ENCODE measurements at places on chromosomes 5 and 9.

- peak; percentile 64 for DNase-seq
Observed at GRCh38 chr5:72015103-72015548, 92.1 kb upstream of the MAP1B start.

DNA sequence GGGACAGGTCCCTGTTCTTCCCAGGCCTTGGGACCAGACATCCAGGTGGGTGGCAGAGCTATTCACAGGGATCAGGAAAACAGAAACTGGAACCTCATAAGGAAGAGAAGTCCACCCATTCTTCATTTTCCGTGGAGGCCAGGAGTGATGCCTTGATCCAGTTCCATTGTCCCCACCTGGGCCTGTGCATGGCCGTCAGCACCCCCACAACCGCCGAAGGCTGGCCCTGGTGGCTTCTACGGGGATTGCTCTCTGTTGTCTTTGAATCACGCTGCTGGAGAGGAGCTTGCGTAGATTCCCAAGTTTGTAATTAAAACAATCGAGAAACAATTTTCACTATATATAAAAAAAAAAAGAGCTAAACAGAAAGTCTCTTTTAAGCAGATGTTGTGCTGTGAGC lies 134.4 kb downstream of the MVB12B start:
- no peak for DNase-seq

GRCh38 chr5:59517926-59518585 lies 375.5 kb downstream of the PDE4D start:
- DNase-seq = no peak

GRCh38 chr9:136520053-136520540 lies 25.8 kb downstream of the NOTCH1 start:
- DNase-seq = no peak

GRCh38 chr5:17898766-17899165 lies 264.5 kb downstream of the TAF11L14 start:
- no peak for DNase-seq

GRCh38 chr9:131649646-131650045 lies 90.2 kb downstream of the RAPGEF1 start:
- no peak for DNase-seq

DNA sequence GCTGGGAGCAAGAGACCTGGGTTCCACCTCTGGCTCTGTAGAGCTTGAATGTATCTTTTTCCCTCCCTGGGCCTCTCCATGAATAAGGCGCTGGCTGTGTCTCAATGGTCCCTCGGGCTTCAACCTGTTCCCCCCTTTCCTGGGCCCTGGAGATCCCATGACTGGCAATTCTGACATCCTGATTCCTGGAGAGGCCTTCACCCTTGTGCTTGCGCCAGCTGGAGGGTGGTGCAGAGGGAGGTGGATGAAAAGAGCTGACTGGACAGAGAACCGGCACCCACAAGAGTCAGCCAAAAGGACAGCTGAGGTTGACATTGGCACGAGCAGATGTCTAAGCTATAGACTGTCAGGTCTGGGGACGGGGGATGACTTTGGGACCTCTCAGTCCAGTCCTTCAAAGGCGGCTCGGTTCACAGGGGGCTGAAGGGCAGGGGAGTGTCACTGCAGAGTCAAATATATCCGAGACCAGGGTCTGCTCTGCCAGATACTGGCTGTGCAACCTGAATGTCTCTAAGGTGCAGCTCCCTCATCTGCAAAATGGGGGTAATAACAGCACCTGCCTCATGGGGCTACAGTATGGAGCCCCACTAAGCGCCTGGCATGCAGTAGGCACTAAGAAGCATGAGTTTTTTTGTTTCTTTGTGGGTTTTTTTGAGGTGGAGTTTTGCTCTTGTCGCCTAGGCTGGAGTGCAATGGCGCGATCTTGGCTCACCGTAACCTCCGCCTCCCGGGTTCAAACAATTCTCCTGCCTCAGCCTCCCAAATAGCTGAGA lies 13.8 kb downstream of the DNM1 start:
- peak; percentile 70 for DNase-seq

- DNase-seq = no peak
Observed at GRCh38 chr5:9540791-9541190, 5.1 kb downstream of the SEMA5A start.

DNA sequence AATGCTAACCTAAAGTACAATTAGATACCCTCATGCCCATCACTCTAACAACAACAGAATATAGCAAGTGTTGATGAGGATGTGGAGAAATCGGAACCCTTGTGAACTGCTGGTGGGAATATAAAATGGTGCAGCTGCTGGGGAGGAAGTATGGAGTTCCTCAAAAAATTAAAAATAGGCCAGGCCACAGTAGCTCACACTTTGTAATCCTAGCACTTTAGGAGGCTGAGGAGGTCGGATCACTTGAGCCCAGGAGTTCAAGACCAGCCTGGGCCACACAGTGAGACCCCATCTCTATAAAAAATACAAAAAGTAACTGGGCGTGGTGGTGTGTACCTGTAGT lies 18.0 kb upstream of the MRNIP start:
- DNase-seq = no peak

DNA sequence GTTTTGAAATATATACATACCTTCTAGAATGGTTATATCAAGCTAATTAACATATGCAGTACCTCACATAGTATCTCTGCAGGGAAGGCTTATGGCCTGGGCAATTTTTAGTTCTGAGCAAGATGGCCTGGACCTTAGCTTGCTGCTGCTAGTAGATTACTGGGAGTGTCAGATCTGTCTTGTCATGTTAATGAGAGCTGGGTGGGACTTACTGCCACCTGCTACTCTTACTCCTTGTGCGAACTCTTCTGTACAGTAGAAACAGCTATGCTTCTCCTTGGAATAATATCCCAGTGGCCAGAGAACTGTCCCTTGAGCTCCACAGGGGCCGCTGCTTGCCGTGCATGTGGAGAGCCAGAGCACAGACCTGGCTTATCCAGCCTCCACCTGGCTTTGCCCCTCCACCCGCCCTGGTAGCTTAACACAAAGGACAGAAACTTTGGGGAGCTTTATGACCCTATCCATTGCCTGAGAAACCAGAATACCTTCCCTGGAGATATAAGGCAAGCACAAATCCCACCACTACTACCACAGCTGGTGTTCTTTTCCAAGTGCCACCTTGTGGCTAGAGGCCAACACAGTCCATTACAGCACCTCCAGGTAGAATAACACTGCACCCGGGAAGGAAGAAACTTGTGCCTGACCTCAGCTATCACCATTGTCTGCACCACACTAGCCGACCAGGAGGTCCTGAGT lies 74.4 kb upstream of the RUSC2 start:
- DNase-seq = no peak

GRCh38 chr9:34291023-34291422 lies 38.0 kb downstream of the KIF24 start:
- DNase-seq = no peak

DNA sequence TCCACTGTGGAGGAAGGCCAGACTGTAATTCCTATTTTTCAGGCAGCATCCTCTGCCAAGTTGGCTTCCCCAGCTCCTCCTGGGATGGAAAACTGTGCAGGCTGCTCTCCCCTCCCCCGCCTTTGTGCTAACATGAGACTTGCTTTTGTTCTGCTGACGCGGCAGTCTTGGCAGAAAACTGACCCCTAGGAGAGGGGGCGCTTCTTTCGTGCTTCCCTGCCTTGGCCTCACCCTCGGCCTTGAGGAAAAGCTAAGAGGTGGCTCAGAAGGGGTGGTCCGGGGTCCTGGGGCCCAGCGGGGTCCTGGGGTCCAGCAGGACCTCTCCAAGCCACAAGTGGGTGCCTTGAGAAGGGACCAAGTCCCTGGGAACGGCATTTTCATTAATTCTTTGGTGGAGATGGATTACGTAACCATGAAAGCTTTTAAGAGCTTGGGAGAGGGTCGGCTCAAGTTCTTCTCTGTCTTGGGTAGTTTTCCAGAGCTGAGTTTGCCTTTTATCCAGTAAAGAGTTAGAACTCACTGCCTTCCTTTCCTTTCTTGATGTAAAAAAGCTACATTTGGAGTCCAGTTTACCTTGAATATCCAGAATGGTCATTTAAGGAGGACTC lies 51.0 kb downstream of the SH3PXD2B start:
- DNase-seq = no peak

DNA sequence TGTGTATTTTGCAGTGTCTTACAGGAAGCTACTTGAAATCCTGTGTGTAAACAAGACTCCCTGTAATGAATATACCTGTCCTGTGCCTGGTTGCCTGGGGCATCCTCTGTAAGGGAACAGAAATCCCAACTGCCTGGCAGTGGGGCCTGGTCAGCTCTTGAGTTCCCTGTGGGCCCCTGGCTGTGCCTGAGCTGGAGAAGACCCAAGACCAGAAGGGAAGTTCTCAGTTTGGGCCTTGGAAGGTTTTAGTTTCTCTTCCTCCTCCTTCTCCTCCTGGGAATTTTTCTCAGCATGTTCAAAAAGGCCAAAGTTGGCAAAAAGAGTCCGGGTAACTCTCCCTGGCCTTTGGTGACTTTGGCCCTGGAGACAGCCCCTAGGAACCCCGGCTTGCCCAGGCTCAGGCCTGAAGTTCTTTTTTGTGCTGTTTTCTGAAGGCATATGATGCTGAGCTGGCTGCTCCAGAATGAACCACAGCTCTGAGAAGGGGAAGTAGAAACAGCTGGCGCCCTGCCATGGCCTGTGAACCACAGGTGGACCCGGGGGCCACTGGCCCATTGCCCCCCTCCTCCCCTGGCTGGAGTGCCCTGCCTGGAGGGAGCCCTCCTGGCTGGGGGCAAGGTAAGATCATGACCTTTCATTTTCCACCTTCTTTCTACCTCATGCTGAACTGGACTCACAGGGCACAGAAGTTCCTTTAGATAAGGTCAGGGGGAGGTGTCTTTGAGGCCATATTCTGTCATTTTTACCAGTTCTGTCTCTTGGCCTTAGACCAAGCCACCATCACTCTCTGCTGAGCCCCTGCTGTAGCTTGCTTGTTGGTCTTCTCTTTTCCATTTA lies 5.8 kb downstream of the TMEM268 start:
- peak; percentile 97 for DNase-seq

- no peak for DNase-seq
Observed at GRCh38 chr5:64921386-64921785, 152.7 kb downstream of the CWC27 start.

DNA sequence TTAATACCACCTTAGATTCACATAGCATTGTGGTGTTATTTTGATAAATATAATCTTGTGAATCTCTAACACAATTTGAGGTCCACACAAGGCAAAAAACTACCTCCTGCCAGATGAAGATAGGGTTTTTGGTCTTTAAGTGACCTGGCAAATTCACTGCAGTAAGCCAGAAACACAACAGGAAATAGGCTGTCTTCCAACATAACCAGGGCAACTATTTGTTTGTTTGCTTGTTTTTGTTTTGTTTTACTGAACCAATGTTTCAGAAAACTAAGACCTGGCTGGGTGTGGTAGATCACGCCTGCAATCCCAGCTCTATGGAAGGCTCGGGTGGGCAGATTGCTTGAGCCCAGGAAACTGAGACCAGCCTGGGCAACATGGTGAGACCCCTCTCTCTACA lies 95.5 kb downstream of the USP20 start:
- no peak for DNase-seq

GRCh38 chr5:135829681-135830383 lies 4.6 kb upstream of the SLC25A48 start:
- DNase-seq = peak; percentile 86

GRCh38 chr9:85064811-85065371 lies 395.4 kb downstream of the NTRK2 start:
- DNase-seq = no peak

DNA sequence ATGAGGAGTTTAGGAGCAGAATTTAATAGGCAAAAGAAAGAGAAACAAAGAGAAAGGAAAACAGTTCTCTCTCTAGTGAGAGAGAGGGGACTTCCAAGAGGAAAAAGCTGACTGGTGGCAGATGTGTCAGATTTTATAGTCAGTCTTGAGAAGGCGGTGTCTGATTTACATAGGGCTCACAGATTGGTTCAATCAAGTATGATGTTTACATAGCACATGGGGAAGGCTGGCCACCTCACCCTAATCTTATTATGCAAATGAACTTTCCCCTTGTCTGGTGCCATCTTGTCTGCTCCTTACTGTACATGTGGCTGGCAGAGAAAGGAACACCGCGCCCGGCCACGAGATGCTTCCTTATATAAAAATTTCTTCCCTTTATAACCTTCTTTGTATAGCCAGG lies 24.7 kb downstream of the UNC13B start:
- DNase-seq = no peak

DNA sequence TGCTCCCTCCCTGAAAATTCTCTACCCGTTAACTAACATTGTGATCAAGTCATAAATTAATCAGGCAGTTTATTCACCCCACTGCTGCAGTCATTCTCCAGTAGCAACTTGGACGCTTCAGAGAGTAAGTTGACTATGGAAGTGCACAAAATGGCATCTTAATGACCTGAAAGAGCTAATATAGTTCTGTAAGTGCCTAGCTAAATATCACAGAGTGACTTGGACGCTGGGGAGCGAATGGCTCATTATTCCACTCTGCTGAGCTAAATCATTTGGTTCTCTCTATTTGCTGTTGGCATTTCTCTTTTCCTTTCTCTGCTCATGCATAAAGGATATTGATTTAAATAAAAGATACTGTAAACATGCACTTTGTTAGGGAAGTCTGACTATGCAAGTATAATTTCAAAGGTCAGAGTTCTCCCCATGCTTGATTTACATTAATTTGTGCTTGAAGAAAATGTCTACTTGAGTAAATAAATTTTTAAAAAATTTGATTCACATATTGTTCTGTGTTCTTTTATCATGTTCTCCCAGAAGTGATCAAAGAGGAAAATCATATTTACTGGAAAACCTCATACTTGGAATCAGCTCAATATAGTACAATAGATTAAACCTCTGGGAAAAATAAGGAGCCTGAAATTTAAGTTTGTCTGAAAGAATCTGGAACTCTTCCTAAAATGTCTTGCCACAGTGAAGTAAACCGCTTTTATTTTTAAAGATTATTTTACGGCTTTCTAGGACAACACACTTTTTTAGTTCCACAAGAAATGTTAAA lies 169.5 kb upstream of the HAPLN1 start:
- no peak for DNase-seq

DNA sequence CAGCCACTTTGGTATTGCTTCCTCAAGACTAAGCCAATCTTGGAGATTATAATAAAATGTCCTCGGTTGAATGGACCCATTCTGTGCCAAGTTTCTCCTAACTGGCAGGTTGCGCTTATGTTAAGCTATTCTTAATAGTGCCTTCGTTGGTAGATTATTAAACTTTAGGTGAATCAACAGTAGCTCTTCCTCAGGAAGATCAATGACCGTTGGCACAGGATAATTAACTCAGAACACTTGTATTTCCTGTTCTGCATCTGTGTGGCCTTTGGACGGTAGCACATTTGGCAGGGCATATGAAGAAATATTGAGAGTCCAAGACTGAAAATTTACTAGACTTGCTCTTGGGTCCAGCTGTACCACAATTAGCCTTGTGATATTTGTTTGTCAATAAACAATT lies 402.9 kb downstream of the MLLT3 start:
- no peak for DNase-seq

DNA sequence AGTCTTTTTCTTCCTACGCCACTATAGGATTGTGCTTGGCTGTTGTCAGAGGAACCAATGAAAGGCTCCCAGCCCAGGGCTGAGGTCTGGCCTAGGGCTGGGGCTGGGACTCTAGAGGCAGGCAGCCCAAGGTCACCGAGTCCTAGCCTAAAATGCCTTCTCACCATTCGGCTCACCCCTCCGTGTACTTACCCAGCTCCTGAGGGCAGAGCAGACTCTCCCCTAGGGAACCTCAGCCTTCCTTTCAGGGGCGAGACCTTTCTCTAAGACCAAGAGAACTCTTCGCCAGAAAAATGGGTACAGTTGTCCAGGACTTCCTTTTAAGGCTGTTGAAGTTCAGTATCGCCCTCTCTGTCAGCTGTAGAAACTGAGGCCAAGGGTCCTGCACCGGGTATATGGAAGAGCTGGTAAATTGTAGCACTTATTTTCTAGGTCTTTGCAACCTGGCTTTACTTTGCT lies 1.7 kb upstream of the SPRY4 start:
- DNase-seq = no peak

Data from RPMI8226 (cell line).